Activated CD8-positive, alpha-beta memory T cell treated with anti-CD3 and anti-CD28 coated beads, Interleukin-2, amount 50 U/mL, for 48 hours (primary cell): ENCODE measurements at places on chromosomes 5 and 9.

DNA sequence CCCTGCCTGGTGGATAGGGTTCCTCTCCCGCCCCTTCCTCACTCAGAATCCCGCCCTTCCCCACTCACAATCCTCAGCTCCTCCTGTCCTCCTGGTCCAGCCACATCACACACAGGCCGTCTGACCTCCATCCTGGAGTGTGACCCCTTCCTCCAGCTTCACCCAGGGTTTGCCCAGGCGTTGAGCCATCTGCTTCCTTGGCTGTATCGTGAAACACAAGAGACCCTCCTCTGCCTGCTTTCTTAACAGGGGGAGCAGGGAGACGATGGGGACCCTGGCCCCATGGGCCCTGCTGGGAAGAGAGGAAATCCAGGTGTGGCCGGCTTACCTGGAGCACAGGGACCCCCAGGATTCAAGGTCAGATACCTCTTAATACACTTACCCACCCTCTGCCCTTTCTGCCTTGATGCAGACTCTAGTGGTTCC lies 32.3 kb upstream of the ORM1 start:
- DNase-seq: no peak

DNA sequence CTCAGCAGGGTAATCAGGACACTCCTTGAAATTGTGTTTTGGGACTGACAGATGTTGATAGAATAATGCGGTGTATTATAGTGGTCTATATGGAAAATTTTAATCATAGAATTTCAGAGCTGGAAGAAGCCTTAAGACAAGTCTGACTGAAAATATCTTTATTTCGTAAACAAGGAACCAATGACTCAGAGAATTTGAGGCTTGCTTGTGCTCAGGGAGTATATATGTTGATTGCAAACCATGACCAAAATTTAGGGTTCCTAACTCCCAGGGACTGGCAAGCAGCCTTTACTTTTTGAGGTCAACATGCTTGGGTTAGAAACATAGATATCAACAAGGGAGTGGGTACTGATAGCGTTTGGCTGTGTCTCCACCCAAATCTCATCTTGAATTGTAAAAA lies 287.2 kb downstream of the CD180 start:
- DNase-seq: no peak

GRCh38 chr9:136838314-136839228 lies 3.7 kb upstream of the AJM1 start:
- no peak for DNase-seq

GRCh38 chr5:83718195-83718825 lies 2.3 kb downstream of the HAPLN1 start:
- DNase-seq: no peak

GRCh38 chr5:138829341-138829740 lies 45.8 kb downstream of the LRRTM2 start:
- DNase-seq: no peak
